ENCODE measurements at places on chromosomes 3 and 15.
A peak's percentile ranks its signal among the peaks of the same experiment; 100 is the strongest.

GRCh38 chr15:63188247-63188925 lies 1.0 kb upstream of the RAB8B start:
- no peak for DNase-seq

GRCh38 chr3:105747696-105748095 lies 121.1 kb downstream of the CBLB start:
- no peak for DNase-seq

DNA sequence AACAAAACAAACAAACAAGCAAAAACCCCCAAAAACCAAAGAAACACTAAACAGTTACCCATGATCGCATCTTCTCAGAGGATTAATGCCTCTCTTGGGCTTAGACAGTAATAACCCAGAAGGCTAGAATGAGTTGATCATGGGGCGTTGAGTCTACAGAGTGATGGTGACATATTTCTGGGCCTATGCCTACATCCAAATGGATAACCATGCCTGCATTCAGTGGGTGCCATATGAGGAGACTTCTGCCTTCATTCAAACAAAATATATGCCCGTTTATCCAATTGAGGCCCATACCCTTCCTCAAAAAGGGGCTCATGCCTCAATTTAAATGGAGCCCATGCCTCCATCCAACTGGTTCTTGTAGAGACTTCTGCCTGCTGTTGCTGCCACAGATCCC lies 284.0 kb downstream of the EPHB1 start:
- DNase-seq, result no peak

DNA sequence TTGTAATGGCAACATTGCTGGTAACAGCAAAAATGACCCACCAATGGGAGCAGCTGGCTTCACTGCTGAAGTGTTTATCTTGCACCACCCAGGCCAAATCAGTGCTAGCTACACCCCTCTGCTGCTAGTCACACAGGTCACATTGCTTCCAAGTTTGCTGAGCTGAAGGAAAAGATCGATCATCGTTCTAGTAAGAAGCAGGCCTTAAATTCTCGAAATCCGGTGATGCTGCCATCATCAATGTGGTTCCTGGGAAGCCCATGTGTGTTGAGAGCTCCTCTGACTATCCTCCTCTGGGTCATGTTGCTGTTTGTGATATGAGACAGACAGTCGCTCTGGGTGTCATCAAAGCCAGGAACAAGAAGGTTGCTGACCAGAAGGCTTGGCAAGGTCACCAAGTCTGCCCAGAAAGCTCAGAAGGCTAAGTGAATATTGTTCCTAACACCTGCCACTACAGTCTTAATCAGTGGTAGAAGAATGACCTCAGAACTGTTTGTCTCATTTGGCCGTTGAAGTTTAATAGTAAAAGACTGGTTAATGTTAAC lies 21.2 kb downstream of the TM4SF4 start:
- no peak for DNase-seq

GRCh38 chr3:13019243-13020095 lies 53.8 kb downstream of the IQSEC1 start:
- no peak for DNase-seq

- DNase-seq, result no peak
Observed at GRCh38 chr3:53570081-53570480, 75.7 kb downstream of the CACNA1D start.

DNA sequence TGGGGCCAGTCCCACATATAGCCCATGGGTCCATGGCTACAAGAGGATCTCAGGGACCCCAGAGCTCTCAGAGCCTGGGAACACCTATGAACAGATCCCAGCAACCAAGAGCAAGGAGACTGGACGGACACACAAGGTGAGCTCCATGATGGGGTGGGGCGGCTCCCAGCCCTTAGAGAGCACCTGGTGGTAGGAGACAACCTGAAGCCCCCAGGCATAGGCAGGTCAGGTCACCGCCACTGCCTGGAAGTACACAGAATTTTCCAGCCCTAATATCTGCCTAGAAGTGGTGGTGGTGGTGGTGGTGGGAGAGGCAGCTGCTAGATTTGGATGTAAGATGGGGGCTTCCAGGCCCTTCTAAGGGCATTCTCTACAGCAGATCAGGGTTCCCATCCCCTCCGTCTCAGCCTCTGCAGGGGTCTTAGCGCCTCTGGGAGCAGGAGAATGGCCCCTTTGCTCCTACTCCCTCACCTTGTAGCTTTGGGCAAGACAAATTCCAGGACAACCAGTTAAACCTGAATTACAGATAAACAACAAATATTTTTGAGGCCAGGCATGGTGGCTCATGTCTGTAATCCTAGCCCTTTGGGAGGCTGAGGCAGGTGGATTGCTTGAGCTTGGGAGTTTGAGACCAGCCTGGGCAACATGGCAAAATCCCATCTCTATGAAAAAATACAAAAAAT lies 9.2 kb downstream of the SH2D7 start:
- DNase-seq, result no peak

GRCh38 chr15:24008476-24008875 lies 321.4 kb upstream of the NDN start:
- no peak for DNase-seq

- no peak for DNase-seq
Observed at GRCh38 chr3:48565186-48565585, 1.6 kb upstream of the UCN2 start.

DNA sequence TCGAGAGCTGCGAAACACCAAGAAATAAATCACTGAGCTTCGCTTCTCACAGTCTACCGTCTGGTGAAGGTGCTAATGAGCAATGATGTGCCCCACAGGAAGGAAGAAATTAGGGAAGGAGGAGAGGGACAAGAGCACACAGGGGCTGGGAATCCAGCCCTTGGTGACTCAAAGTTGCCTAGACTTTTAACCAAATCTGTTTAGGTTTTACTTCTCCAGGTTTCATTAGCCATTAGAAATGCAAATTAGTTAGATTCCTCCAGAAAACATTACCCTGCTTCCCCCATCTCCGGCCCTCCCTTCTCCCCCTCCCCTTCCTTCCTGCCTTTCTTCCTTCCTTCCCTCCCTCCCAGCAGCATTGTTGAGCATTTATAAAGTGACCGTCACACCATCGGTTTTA lies 59.3 kb upstream of the UBE2E1 start:
- DNase-seq, result no peak

- DNase-seq, result no peak
Observed at GRCh38 chr15:54481819-54482218, 503.6 kb downstream of the UNC13C start.

DNA sequence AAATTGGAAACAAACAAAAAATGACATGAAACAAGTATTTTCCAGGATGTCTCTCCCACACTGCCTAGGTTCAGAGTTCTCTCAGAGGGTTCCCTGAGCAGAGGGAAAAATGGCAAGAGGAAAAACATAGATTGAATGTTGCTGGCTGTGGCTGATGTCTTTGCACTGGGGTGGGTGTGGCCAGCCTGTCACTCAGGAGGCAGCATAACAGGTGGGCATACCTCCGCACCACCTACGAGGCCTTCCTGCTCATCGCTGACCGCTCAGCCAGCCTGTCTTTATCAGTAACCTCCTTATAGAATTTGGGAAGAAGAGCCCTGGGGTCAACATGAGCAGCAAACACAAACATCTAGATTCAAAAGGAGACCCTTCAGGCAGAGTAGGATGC lies 216.6 kb upstream of the UMPS start:
- DNase-seq, result no peak

DNA sequence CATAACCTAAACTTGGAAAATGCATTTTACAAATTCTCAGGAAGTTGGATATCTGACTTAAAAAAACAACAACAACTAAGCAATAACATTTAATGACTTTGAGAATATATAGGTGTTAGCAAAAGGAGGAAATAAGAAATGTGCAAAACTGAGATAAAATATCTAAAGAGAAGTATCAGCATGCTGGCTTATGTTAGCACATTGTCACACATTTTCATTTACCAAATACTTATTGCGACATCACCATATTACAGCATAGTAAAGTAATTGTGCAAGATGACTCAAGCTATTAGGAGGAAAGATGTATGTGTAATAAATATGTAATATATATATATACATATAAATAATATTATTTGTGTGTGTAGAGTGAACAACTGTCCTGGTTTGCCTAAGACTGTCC lies 9.2 kb downstream of the PTX3 start:
- DNase-seq, result no peak

- DNase-seq, result no peak
Observed at GRCh38 chr3:53493963-53494791, at the start of gene CACNA1D. CACNA1D (plus strand) TSS chr3:53494611; CDS start chr3:53495167, 556 bp downstream.

GRCh38 chr15:29244123-29244522 lies 25.5 kb downstream of the NSMCE3 start:
- DNase-seq, result no peak

- no peak for DNase-seq
Observed at GRCh38 chr3:157098121-157098822, 61.7 kb downstream of the CCNL1 start.

DNA sequence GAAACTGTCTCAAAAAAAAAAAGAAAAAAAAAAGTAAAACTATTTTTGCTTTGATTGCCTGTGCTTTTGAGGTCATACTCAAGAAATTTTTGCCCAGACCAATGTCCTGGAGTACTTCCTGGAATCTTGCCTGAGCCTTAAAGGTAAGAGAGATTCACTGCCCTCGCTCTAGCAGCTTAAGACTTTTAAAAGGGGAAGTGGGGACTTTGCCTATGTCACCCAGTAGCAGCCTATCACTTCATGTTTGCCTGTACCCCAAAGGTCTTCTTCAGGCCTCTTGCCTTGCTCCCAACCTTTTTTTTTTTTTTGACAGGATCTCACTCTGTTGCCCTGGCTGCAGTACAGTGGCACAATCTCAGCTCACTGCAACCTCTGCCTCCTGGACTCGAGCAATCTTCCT lies 18.9 kb upstream of the GOLGB1 start:
- no peak for DNase-seq

DNA sequence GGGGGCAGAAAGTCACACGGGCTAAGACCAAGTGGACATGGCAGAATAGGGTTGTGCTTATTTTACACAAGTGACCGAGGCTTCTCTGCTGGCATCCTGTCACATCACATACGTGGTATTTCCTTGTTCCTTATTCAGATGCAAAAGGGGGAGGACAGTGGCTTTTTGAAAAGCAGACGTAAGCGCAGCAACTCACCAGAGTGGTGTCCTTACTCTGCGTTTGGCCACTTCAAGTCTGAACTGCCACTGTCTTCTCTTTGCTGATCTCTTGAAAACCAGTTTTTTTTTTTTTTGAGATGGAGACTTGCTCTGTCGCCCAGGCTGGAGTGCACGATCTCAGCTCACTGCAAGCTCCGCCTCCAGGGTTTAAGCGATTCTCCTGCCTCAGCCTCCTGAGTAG lies 113.2 kb downstream of the SOX2 start:
- no peak for DNase-seq

GRCh38 chr3:127997961-127998360 lies 54.3 kb upstream of the SEC61A1 start:
- DNase-seq, result no peak

- no peak for DNase-seq
Observed at GRCh38 chr15:34360298-34360697, 6.7 kb downstream of the LPCAT4 start.

GRCh38 chr3:7876741-7877297 lies 624.8 kb upstream of the LMCD1 start:
- DNase-seq, result peak; percentile 50

- no peak for DNase-seq
Observed at GRCh38 chr3:414063-414462, 217.5 kb downstream of the CHL1 start.

DNA sequence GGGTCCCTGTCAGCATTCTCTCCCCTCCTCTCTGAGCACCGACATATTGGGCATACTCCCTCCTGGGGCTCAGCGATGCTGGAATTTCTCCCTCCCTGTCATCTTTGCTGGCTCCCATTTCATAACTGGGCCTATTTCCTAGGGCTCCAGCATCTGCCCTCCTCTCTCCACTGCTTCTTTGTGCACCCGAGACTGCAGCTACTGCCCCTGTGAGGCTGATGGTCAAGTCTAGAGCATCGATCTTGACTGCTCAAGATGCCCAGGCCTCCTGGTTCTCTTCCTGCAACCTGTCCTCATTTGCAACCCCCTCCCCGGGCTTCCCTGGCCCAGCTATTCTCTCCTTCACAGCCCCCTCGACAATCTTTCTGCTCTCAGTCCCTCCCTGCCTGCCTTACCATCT lies 53.5 kb downstream of the WHAMM start:
- no peak for DNase-seq

DNA sequence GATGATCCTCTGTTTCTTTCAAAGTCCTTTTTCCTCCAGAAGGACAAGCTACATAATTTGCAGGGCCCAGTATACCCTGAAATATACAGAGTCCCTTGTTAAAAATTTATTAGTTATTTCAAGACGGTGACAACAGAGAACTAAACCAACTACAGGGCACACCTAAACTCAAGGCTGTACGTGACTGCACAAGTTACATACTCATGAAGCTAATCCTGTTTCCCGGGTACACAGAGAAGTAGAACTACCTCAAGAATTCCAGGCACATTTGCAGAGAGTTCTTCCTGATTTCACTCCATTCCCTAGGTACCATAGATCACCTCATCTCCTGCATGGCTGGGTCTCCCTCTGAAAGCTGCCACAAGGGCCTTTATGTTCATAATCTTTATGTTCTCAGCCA lies 279.4 kb upstream of the ARL6 start:
- DNase-seq, result no peak

DNA sequence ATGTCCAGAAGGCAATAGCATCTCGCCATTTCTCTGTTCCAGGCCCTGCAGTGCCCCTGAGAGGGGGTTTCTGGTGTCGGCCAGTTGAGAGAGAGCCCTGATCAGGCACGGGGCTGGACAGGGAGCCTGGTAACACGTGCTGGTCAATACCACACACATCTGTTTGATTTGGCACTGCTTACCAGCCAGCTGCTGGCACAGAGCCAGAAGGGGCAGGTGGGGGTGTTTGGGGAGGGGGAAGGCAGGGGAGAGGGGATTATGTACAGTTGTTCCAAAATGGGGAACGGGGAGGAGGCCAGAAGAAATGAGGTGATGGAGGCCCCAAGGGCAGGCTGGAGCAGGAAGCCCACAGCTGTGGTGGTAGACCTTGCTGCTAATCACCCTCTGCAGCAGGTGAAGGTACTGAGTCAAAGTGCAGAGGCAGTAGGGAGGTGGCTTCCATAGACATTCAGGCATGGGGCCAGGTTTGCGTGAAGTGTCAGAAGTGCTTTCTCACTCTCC lies 153.5 kb upstream of the LPP start:
- peak; percentile 40 for DNase-seq

DNA sequence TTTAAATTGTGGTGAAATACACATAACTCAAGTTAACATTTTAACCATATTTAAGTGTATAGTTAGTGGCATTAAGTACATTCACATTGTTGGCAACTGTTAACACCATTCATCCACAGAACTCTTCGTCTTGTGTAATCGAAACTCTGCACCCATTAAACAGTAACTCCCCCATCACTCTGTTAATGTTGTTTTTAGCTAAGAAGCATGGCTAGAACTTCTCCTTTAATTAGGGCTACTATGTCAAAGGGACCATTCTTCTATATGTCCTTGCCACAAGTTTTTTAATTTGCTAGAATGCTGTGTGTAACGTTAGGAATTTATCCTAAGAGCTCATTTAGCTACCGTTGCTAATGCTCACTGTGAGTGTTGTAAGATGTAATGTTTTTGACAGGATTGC lies 60.6 kb downstream of the MAP2K5 start:
- no peak for DNase-seq

GRCh38 chr3:10371167-10371566 lies 50.3 kb upstream of the SEC13 start:
- DNase-seq, result no peak
